NCI-H2171 treated with DMSO at 0.1 percent for 48 hours (cell line): ENCODE measurements at places on chromosomes 1 and 21.

DNA sequence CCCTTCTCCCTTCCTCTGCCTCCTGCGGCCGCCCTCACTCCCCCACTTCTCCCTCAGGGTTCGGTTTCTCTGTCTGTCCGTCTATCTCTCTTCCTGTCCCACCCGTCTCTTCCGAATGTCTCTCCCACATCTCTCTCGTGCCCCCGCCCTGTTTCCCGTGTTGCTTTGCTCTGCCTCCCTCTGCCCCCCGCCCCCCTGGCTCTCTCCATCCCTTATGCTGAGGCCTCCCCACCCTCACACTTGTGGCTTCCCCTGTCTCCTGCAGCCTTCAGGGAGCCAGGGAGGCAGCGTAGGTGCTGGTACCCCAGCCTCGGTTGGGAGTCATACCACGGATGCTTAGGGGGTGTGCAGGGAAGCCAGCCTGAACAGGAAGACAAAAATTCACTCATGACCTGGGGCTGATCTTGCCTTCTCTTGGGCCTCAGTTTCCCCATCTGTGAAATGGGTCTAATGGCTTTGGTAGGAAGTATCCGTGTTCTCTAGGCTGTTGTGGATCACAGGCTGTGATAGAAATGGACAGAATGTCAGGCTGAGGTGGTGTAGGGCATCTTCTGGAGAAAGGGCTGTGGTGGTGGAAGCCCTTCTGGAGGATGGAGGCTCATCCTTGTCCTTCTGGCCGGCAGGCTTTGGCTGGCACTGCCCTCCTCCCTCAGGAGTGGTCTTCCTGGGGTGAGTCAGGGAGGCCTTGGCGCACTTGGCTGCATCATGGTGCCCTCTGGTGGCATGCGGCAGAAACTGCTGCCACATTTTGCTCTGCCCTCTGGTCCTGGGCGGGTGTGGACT is 55.5 kb downstream of the FOXO6 start:
- DNase-seq: peak; percentile 66

GRCh38 chr1:43443197-43443946 is 10.4 kb downstream of the HYI start:
- no peak for DNase-seq

DNA sequence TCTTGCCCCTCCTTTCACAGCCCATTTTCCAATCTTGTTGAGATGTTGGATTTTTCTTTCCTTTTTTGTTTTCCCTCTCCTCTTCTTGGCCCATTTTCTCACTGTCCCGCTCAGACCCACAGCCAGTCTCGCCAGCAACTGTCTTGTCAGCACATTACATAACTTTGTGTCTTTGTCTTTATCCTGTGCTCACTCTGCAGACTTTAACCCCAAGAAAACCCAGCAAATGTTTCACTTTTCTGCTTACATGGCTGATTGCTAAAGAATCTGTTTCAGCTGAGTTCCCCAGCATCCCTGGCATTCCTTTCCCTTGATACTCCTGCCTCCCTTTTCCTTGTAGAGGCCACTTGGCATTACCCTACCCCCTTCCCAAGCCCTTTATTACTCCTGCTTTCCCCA is 74.6 kb downstream of the ZNF648 start:
- no peak for DNase-seq

GRCh38 chr1:151007853-151008243 is 401 bp upstream of the PRUNE1 start:
- no peak for DNase-seq

- peak; percentile 87 for DNase-seq
These were observed 41.6 kb upstream of the LRIG2 start for GRCh38 chr1:113031171-113031933.

DNA sequence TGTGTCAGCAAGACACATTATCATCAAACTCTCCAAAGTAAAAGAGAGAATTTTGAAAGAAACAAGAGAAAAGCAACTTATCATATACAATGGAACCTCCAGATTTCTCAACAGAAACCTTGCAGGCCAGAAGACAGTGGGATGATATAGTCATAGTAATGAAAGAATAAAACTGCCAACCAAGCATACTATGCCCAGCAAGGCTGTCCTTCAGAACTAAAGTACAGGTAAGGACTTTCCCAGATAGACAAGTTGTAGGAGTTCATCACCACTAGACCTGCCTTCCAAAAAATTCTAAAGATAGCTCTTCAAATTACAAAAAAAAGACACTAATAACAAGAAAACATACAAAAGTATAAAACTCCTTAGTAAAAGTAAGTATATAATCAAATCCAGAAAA is 33.2 kb upstream of the FOXD3 start:
- no peak for DNase-seq

GRCh38 chr1:154869351-154870114 is 548 bp downstream of the KCNN3 start:
- peak; percentile 4 for DNase-seq

GRCh38 chr1:167663002-167663772 is 33.2 kb downstream of the RCSD1 start:
- DNase-seq: no peak

- no peak for DNase-seq
These were observed 48.5 kb upstream of the WARS2 start for GRCh38 chr1:119188926-119189325.

- no peak for DNase-seq
These were observed 771.1 kb upstream of the ADGRL4 start for GRCh38 chr1:79777481-79778219.

- DNase-seq: no peak
These were observed 3.5 kb upstream of the LHX9 start for GRCh38 chr1:197913495-197914276.

- DNase-seq: no peak
These were observed 15.6 kb downstream of the FCGR2B start for GRCh38 chr1:161678500-161678899.

DNA sequence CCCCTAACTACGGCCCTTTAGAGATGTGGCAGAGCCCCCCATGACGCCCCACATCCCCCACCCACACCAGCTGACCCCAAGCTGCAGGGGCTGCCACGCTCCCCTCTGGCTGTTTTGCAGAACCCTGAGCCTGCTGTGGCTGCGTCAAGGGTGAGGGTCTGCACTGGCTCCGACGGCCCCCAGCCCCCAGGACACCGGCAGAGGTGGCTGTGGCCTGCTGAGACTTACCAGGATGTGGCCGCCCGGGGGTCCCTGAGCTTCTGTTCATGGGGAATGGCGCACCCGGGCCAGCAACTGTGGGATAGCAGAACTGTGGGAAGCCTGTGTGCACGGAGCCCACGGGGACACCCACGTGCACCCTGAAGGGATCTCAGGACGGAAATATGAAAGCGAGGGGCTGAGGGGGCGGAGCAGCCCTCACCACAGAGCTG is 12.8 kb upstream of the RNF223 start:
- DNase-seq: no peak

DNA sequence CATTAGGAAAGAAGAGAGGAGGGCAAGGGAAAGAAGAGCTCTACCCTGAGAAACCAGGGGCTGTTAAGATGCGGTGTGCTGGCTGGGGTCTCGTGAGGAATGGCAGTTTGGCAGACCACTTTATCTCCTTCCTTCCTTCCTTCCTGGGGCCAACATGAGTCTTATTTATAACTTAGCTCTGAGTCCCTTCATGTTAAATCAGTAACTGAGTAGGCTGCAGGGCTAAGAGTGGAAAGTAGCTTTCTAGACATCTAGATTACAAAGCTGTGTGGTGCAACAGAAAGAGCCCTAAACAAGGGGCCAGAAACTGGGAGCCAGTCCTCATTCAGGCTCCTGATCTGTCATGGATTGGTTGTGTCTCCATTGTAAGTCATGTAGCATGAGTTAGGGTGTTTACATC is 135.4 kb upstream of the DUSP10 start:
- no peak for DNase-seq

GRCh38 chr1:41255978-41256377 is 13.9 kb upstream of the SCMH1 start:
- no peak for DNase-seq

- no peak for DNase-seq
These were observed 22.8 kb upstream of the ELOA start for GRCh38 chr1:23720256-23720995.

- DNase-seq: no peak
These were observed 6.5 kb downstream of the AK5 start for GRCh38 chr1:77288275-77288674.

GRCh38 chr1:209926045-209926444 is 12.0 kb upstream of the SYT14 start:
- peak; percentile 77 for DNase-seq

- DNase-seq: no peak
These were observed 2.5 kb upstream of the BCL10 start for GRCh38 chr1:85278853-85279314.

GRCh38 chr1:39082010-39082799 is 56.1 kb downstream of the NDUFS5 start:
- DNase-seq: no peak

DNA sequence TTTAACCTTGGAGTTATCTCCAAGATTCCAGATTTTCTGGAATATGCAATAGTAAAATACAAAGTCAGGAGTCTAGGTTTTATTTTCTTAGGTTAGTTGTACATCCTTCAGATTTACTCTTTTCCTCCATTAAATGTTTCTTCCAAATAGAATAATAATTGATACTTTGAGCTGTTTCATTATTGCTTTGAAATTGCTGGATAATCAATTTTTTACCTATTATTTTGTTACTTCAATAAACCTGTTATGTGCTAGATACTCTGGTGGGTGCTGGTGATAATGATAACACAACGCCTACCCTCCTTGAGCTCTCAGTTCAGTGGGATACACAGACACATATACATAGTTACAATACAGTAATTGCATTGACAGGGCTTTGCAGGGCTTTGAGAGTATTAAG is 79.4 kb downstream of the GPR161 start:
- DNase-seq: no peak

DNA sequence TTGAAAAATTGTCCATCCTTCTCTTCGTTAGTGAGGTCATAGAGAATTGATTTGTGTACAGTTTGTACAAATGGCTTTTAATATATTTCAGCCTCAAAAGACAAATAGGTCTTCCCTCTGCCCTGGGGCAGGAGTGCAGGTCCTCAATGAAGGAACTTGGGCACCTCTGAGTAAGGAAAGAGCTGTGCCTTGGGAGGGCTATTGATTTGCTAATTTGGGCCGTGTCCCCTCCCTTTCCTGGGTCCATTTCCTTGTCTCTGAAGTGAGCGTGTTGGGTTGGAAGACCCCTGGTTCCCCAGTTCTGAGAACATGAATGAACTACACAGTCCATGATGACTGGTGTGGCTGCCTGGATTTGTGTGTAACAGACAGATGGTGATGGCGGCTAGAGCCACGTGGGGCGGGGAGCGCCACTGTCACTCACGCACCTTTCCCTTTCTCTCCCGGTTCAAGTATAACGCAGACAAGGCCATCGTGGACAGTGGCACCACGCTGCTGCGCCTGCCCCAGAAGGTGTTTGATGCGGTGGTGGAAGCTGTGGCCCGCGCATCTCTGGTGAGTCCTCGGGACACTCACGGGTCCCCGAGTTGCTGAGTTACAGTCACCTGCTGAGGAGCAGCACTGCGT is 71.0 kb upstream of the FAM3B start:
- no peak for DNase-seq

- no peak for DNase-seq
These were observed 17.4 kb upstream of the KCNAB2 start for GRCh38 chr1:6028042-6028850.

DNA sequence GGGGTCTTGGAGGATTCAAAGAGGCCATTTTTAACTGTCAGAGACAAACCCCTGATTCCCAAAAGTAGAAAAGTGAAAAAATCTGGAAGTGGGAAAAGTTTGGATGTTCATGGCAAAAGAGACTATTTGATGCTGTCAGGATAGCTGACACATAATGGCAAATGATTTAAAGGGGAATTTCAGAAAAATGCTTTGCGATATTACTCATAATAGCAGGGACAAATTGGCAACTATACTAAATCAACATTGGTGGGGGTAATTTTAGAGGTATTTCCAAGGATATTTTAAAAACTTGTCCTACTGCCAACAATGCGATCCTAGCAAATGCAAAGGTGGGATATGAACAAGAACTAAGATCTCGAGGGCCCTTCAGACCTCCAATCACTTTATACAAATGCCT is 5.3 kb upstream of the GSTM4 start:
- DNase-seq: no peak

- DNase-seq: no peak
These were observed 8.7 kb upstream of the MAP3K7CL start for GRCh38 chr21:29121759-29122158.

- DNase-seq: no peak
These were observed 87.9 kb downstream of the PRDM16 start for GRCh38 chr1:3156936-3157335.

DNA sequence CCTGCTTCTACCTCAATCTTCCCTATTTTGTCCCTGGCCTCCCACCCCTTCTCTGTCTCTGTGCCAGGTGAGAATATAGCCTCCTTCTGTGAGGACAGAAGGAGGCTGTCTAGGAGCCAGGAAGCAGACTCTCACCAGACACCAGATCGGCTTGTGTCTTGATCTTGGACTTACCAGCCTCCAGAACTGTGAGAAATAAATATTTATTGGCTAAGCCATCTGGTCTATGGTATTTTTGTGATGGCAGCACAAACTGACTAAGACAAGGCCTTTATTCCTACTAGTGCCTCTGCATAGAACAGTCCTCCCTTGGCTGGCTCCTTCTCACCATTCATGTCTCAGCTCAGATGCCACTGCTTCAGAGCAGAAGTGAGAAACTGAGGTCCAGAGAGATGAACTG is 1.9 kb downstream of the GPN2 start:
- DNase-seq: no peak

- DNase-seq: no peak
These were observed 40.6 kb upstream of the LBR start for GRCh38 chr1:225468270-225469020.

- no peak for DNase-seq
These were observed 25.1 kb downstream of the COL6A2 start for GRCh38 chr21:46122758-46123683.

- no peak for DNase-seq
These were observed 97.2 kb downstream of the VPS13D start for GRCh38 chr1:12326986-12327385.

DNA sequence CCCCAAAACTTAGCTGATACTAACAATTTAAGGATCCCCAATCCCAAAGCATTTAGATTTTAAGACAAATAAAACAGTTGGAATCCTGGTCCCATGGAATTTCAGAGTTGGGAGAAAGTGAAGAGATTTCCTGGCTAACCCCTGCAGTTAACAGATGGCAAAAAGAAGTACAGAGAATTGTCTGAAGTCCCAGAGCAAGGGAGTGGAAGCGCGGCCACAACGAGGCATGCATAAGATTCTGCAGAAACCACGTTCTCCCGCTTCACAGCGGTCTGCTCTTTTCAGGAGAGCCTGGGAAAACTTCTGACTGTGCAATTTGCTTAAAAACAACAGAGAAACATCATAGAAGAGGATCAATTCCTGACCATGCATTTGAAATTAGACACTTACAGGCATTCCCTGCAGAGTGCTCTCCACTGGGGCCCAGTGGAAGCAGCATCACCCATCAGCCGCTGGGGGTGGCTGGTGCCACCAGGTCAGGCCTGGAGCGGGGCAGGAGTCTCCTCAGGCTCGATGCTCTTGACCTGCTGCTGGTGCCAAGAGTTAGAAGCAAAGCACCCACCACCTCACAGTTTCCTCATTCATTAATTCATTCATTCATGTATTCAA is 226.7 kb upstream of the POU3F1 start:
- no peak for DNase-seq

DNA sequence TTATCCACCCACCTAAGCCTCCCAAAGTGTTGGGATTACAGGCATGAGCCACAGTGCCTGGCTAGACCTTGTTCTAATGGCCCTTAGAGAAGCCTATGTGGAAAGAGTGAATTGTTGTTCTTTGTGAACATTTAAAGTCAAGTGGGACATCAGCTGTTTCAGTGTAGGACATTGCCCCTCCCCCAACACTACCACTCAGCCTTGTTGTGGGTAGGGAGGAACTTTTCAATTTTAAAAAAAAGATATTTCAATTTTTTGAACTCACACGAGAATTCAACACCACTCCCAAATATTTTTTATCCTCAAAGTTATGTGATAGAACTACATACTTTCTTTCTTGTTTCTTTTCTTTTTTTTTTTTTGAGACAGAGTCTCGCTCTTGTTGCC is 36.7 kb upstream of the TMEM222 start:
- DNase-seq: no peak
